ENCODE measurements at places on chromosomes 4 and X.

GRCh38 chr4:112516471-112517066 lies 589 bp upstream of the NEUROG2 start:
- DNase-seq, result peak; percentile 19

GRCh38 chr4:23930750-23931488 lies 41.1 kb upstream of the PPARGC1A start:
- no peak for DNase-seq

DNA sequence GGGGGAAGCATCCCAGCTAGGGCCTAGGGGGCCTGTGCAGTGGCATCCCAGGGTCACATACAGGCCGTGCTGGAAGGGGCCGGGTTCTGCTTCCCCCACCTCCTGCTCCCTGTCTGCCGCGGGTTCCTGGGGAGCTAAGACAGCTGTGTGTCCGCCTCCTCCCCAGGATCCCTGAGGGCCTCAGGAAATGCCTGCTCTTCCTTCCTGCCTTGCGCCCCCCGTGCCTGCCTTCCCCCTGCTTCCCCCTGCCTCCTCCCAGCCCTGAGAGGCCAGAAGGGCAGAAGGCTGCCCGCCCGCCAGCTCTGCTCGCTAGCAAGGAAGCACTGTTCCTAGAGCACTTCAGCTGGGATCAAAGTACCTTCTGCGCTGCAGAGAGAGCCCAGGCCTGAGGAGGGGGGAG lies 2.9 kb upstream of the BGN start:
- no peak for DNase-seq

DNA sequence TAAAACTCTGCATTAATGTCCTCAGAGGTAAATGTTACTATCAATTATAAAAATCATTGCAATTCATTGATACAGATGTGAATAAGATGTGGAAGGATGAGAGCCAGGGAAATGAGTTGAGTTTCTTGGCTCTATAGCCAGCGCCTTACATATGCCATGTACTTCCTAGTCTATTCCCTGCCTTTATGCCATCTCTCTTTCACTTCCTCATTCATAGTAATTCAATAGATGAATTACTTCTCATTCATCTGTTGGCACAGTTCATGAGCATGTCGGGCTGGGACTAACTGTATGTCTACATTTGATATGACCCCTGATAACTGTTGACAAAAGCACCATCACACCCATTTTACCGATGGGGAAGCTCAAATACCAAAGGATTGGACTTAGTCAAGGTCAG lies 55.7 kb downstream of the LNX1 start:
- DNase-seq, result no peak

DNA sequence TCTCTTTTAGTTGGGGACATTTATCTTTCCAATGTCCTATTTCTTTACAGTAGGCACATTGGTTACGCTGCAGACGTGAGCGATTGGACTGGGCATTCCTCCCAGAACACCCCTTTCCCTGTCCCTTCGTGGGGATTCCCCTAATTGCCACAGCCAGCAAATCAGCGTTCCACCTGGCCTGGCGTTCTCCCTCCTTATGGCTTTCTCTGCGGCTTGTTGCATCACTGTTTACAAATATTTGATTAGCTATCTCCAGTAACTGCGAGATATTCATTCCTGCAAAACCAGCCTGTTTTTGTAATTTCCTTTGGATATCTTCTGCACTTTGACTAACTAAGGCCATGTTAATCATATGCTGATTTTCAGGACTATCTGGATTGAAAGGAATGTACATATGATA lies 202.5 kb upstream of the KLF8 start:
- DNase-seq, result no peak

DNA sequence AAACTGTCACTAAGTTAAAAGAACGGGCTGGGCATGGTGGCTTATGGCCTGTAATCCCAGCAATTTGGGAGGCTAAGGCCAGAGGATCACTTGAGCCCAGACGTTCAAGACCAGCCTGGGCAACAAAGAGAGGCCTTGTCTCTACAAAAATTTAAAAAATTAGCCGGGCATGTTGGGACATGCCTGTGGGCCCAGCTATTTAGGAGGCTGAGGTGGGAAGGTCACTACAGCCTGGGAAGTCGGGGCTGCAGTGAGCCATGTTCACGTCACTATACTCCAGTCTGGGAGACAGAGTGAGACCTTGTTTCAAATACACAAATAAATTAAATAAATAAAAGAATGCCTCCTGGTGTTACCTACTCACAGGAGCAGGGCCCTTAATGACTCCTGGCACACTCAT lies 69.5 kb downstream of the APBB2 start:
- DNase-seq, result no peak
